ENCODE measurements at places on chromosomes 4 and X. TPM values are rescaled to one million over a fixed set of nuclear protein-coding genes. Genes with fewer than 3 reads are reported as not detected.
A peak's percentile ranks its signal among the peaks of the same experiment; 100 is the strongest.

- H3K4me1 ChIP-seq, result no peaks in the 10 kb centered on the region
- no peak for DNase-seq
- H3K4me3 ChIP-seq, result no peak overlapping the region
- H3K27ac ChIP-seq, result no peak overlapping the region
These were observed 26.0 kb upstream of the AWAT1 start for GRCh38 chrX:70208479-70208878.

GRCh38 chr4:53490965-53491622 is 100.2 kb downstream of the LNX1 start:
- no peaks in the 10 kb centered on the region for H3K4me1 ChIP-seq
- no peaks in the 10 kb centered on the region for H3K36me3 ChIP-seq
- H3K27me3 ChIP-seq, result peaks cover 25% of the 10 kb centered on the region
- DNase-seq, result no peak
- no peak overlapping the region for H3K27ac ChIP-seq
- no peak overlapping the region for H3K4me3 ChIP-seq

- peaks cover 2% of the 10 kb centered on the region for H3K27me3 ChIP-seq
- H3K27ac ChIP-seq, result peak overlapping the region; percentile 94
- peaks cover 21% of the 10 kb centered on the region for H3K4me1 ChIP-seq
- peak; percentile 77 for DNase-seq
- H3K4me3 ChIP-seq, result peak overlapping the region; percentile 79
These were observed 21.0 kb upstream of the BCORL1 start for GRCh38 chrX:129961180-129962083.

GRCh38 chr4:110361921-110362320 is 114.0 kb upstream of the ENPEP start:
- peaks cover 4% of the 10 kb centered on the region for H3K4me1 ChIP-seq
- peaks cover 12% of the 10 kb centered on the region for H3K27me3 ChIP-seq
- H3K4me3 ChIP-seq, result no peak overlapping the region
- no peaks in the 10 kb centered on the region for H3K36me3 ChIP-seq

GRCh38 chr4:108881986-108882385 is 119.1 kb upstream of the ETNPPL start:
- no peak overlapping the region for H3K4me3 ChIP-seq
- no peaks in the 10 kb centered on the region for H3K36me3 ChIP-seq
- H3K27me3 ChIP-seq, result peaks cover 11% of the 10 kb centered on the region
- DNase-seq, result no peak
- H3K4me1 ChIP-seq, result peaks cover 4% of the 10 kb centered on the region
- H3K27ac ChIP-seq, result no peak overlapping the region

GRCh38 chr4:74583089-74583700 is 138.3 kb downstream of the AREG start:
- no peak overlapping the region for H3K4me3 ChIP-seq
- DNase-seq, result no peak
- H3K36me3 ChIP-seq, result no peaks in the 10 kb centered on the region
- H3K4me1 ChIP-seq, result no peaks in the 10 kb centered on the region
- no peak overlapping the region for H3K27ac ChIP-seq

DNA sequence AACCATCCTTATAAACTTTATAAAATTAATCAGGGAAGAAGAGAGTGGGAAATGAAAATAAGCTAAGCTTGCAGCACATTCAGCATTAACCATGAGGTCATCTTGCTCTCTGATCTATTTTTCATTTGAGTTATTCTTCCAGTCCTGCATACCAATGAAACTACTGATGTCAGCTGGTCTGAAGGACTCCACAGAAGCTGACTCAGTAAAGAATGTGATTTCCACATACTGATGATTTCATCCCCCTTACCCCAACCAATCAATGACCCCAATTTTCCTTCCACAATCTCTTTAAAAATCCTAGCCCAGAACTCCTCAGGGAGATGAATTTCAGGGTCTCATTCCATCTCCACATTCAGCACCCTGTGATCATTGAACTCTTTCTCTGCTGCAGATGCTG is 18.8 kb upstream of the DSPP start:
- no peak overlapping the region for H3K27ac ChIP-seq
- H3K4me1 ChIP-seq, result no peaks in the 10 kb centered on the region
- DNase-seq, result no peak
- H3K27me3 ChIP-seq, result peaks cover 13% of the 10 kb centered on the region

- H3K27ac ChIP-seq, result no peak overlapping the region
- no peaks in the 10 kb centered on the region for H3K4me1 ChIP-seq
- DNase-seq, result no peak
- no peaks in the 10 kb centered on the region for H3K36me3 ChIP-seq
- H3K27me3 ChIP-seq, result no peaks in the 10 kb centered on the region
- H3K4me3 ChIP-seq, result no peak overlapping the region
These were observed 79.6 kb downstream of the AFF2 start for GRCh38 chrX:148580016-148580415.

GRCh38 chrX:17412692-17413091 is 37.7 kb downstream of the NHS start:
- DNase-seq, result no peak
- no peaks in the 10 kb centered on the region for H3K36me3 ChIP-seq
- no peaks in the 10 kb centered on the region for H3K27me3 ChIP-seq

- no peaks in the 10 kb centered on the region for H3K36me3 ChIP-seq
- no peaks in the 10 kb centered on the region for H3K4me1 ChIP-seq
- H3K4me3 ChIP-seq, result no peak overlapping the region
- H3K27me3 ChIP-seq, result peaks cover 13% of the 10 kb centered on the region
These were observed 17.2 kb downstream of the BTK start for GRCh38 chrX:101368800-101369199.

DNA sequence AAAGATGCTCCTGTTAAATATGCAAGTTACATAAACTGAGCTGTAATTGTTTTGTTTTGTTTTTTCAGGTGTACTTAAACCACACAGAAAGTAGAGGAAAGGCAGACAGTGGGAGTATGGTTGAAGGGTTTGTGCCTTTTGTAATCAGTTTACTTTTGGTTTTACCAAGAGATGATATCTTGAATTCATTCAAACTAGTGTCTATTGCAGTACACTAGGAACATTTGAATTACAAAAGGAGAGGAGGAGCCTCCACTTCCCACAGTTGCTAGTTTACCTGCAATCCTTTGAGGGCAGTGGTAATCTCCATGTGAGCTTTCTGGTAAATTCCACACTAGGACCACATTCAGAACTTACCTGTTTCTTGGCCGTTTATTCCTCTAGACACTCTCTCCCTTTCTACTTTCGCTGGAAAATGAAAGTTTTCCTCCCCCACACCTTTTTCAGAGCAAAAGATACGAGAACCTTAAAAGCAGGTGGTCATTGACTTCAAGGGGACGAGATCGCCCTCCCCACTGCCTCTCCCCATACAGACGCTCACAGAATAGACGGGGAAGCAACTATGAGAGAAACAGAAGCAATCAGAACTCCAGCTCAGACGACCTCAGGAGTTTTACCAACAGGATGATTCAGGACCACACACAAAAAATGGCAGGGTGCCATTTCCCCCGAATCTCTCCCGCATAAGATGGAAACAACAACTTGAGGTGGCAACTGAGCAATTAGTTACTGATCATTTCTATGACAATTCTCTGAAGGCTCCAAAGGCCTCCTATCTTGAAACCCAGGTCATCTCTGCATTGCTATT is 3.3 kb downstream of the RBM47 start:
- H3K4me1 ChIP-seq, result peaks cover 37% of the 10 kb centered on the region
- peaks cover 4% of the 10 kb centered on the region for H3K36me3 ChIP-seq
- no peak overlapping the region for H3K27ac ChIP-seq
- H3K27me3 ChIP-seq, result peaks cover 40% of the 10 kb centered on the region
- no peak overlapping the region for H3K4me3 ChIP-seq

DNA sequence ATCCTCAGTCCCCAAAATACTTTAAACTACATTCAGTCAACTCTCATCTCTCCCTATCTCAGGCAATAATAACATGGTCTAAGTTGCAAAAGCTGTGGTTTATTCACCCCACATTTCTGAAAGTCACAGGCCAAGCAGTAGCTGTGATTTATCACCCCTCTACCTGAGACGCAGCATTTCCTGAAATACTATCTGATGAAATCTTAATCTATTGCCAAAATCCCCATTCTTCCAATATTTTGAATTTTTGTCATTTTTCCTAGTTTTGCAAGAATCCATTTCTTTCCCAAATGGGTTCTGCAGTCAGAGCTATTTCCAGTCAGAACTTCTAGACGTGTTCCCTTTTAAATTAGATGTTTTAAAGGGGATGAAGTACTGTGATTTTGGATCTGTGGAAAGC is 148.3 kb downstream of the BANK1 start:
- H3K27ac ChIP-seq, result no peak overlapping the region
- peaks cover 6% of the 10 kb centered on the region for H3K27me3 ChIP-seq
- no peaks in the 10 kb centered on the region for H3K36me3 ChIP-seq
- no peak overlapping the region for H3K4me3 ChIP-seq
- DNase-seq, result no peak

GRCh38 chr4:184191267-184191666 is 26.4 kb downstream of the ENPP6 start:
- peaks cover 16% of the 10 kb centered on the region for H3K27me3 ChIP-seq
- H3K27ac ChIP-seq, result no peak overlapping the region
- no peaks in the 10 kb centered on the region for H3K36me3 ChIP-seq
- no peaks in the 10 kb centered on the region for H3K4me1 ChIP-seq

- no peak overlapping the region for H3K27ac ChIP-seq
- H3K27me3 ChIP-seq, result peaks cover 13% of the 10 kb centered on the region
- H3K4me3 ChIP-seq, result no peak overlapping the region
- no peak for DNase-seq
- H3K36me3 ChIP-seq, result no peaks in the 10 kb centered on the region
These were observed 31.2 kb upstream of the GYPA start for GRCh38 chr4:144171697-144172096.

- H3K27ac ChIP-seq, result no peak overlapping the region
- H3K4me1 ChIP-seq, result peaks cover 10% of the 10 kb centered on the region
- H3K27me3 ChIP-seq, result peaks cover 47% of the 10 kb centered on the region
- no peaks in the 10 kb centered on the region for H3K36me3 ChIP-seq
- DNase-seq, result peak; percentile 29
- H3K4me3 ChIP-seq, result peak overlapping the region; percentile 56
These were observed 3.0 kb upstream of the CITED1 start for GRCh38 chrX:72308566-72309296.

- no peaks in the 10 kb centered on the region for H3K36me3 ChIP-seq
- H3K4me3 ChIP-seq, result no peak overlapping the region
- peaks cover 23% of the 10 kb centered on the region for H3K27me3 ChIP-seq
- H3K27ac ChIP-seq, result no peak overlapping the region
These were observed 39.9 kb downstream of the MTTP start for GRCh38 chr4:99614491-99614890.

DNA sequence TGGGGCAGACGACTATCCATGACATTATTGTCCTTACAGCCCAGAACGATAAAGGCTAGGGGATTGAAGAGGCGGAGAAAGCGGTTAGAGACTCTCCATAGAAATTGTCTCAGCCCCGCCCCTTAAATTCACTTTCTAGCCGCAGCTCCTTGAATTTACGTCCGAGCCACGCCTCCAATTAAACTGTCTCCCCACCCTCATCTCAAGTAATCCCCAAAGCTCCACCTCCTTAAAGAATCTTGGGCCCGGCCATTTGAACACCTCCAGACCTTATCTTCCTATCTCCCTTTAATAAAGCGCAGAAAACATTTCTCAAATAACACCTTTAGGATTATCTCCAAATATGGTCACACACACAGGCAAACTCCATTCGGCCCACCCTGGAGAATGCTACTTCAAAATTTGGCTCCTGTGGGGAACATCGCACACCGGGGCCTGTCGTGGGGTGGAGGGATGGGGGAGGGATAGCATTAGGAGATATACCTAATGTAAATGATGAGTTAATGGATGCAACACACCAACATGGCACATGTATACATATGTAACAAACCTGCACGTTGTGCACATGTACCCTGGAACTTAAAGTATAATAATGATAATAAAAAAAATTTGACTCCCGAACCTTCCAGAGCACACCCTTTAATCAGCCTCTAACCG is 7.2 kb upstream of the MAGIX start:
- no peaks in the 10 kb centered on the region for H3K27me3 ChIP-seq
- peaks cover 15% of the 10 kb centered on the region for H3K4me1 ChIP-seq
- H3K27ac ChIP-seq, result peak overlapping the region; percentile 97

- no peak overlapping the region for H3K27ac ChIP-seq
- H3K4me1 ChIP-seq, result no peaks in the 10 kb centered on the region
- H3K4me3 ChIP-seq, result no peak overlapping the region
- no peak for DNase-seq
- H3K27me3 ChIP-seq, result no peaks in the 10 kb centered on the region
- H3K36me3 ChIP-seq, result no peaks in the 10 kb centered on the region
These were observed 316.7 kb upstream of the HTR2C start for GRCh38 chrX:114267142-114267541.

GRCh38 chr4:6701371-6701770 is 7.7 kb downstream of the S100P start:
- no peaks in the 10 kb centered on the region for H3K27me3 ChIP-seq
- DNase-seq, result no peak

DNA sequence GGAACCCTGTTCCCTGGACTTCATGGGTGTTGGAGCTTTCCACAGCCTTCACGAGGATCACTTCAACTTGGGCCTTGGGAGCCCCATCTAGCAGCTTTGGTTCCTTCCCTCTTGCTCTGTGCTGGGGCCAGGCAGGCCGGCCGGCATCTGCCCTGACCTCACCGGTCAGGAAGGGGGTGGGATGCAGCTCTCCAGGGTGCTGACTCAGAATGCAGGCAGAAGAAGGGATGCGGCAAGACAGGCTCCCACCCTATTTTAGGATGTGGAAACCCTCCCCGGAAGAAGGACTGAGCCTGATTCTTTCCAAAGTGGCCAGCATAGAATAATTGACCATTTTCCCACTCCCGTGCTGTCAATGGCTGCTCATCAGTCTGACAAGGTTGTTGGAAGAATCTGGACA is 47.1 kb downstream of the FHDC1 start:
- no peak overlapping the region for H3K27ac ChIP-seq
- no peaks in the 10 kb centered on the region for H3K36me3 ChIP-seq

GRCh38 chr4:74615411-74615810 is 170.5 kb downstream of the AREG start:
- H3K36me3 ChIP-seq, result no peaks in the 10 kb centered on the region
- H3K27ac ChIP-seq, result no peak overlapping the region
- no peaks in the 10 kb centered on the region for H3K4me1 ChIP-seq
- DNase-seq, result no peak
- H3K27me3 ChIP-seq, result no peaks in the 10 kb centered on the region
- H3K4me3 ChIP-seq, result no peak overlapping the region

- no peak for DNase-seq
- H3K4me1 ChIP-seq, result no peaks in the 10 kb centered on the region
These were observed 18.0 kb downstream of the ING2 start for GRCh38 chr4:183522821-183523220.

GRCh38 chr4:150155391-150155790 is 77.1 kb downstream of the DCLK2 start:
- DNase-seq, result no peak
- peaks cover 3% of the 10 kb centered on the region for H3K27me3 ChIP-seq
- no peak overlapping the region for H3K27ac ChIP-seq
- no peaks in the 10 kb centered on the region for H3K4me1 ChIP-seq

The SHOX gene
- total RNA-seq, result not detected

The BMP2K gene
- total RNA-seq, result 25.1 TPM

The TRIM60 gene
- not detected for total RNA-seq

The TRPC3 gene
- 0.34 TPM for total RNA-seq

The PABPC1L2A gene
- not detected for total RNA-seq

The FAAH2 gene
- 5.5 TPM for total RNA-seq

The ELF4 gene
- total RNA-seq, result 41.0 TPM

The CXCR3 gene
- total RNA-seq, result 107 TPM

The GPRASP1 gene
- 14.0 TPM for total RNA-seq

The PAGE2B gene
- 1.9 TPM for total RNA-seq

The MAGEA4 gene
- not detected for total RNA-seq

The SLITRK2 gene
- not detected for total RNA-seq

The RPS6KA6 gene
- total RNA-seq, result not detected

The SLITRK4 gene
- total RNA-seq, result not detected

The RAB33A gene
- total RNA-seq, result 33.1 TPM

The RBM10 gene
- total RNA-seq, result 59.9 TPM

The UGT2B7 gene
- total RNA-seq, result not detected

The PAPSS1 gene
- total RNA-seq, result 19.1 TPM

The DCAF12L1 gene
- not detected for total RNA-seq

The PAGE1 gene
- total RNA-seq, result not detected

The MAGEA8 gene
- not detected for total RNA-seq

The KCNIP4 gene
- total RNA-seq, result not detected

Measured in activated naive CD8-positive, alpha-beta T cell treated with anti-CD3 and anti-CD28 coated beads, Interleukin-2, amount 10 ng/mL, durations not matched to agents 7 days and 5 days (primary cell).